Left lobe of liver (tissue), 2 donors: ENCODE measurements at places on chromosomes 2 and 18. TPM values are rescaled to one million over a fixed set of nuclear protein-coding genes. Genes with fewer than 3 reads are reported as not detected.

TUBB8B gene
- total RNA-seq: not detected

STPG4 gene
- total RNA-seq: not detected

AGXT gene
- 1,805 TPM for total RNA-seq

RAB6C gene
- not detected for total RNA-seq

POTEE gene
- not detected for total RNA-seq

CYP27A1 gene
- 263 TPM for total RNA-seq

DNAJC5G gene
- not detected for total RNA-seq

MTLN gene
- total RNA-seq: 40.8 TPM

ABCG8 gene
- total RNA-seq: 121 TPM

TSGA10 gene
- 4.3 TPM for total RNA-seq

SH3RF3 gene
- total RNA-seq: 1.1 TPM

CCDC178 gene
- total RNA-seq: not detected

BOLL gene
- total RNA-seq: not detected

ABHD1 gene
- total RNA-seq: 3.6 TPM

UGT1A3 gene
- 52.8 TPM for total RNA-seq

LAMA3 gene
- total RNA-seq: 1.5 TPM

CDK15 gene
- 0.13 TPM for total RNA-seq

MAP3K19 gene
- total RNA-seq: not detected

SFTPB gene
- 9.8 TPM for total RNA-seq

CYS1 gene
- 0.65 TPM for total RNA-seq

PUM2 gene
- total RNA-seq: 47.5 TPM

OTOS gene
- not detected for total RNA-seq
